ENCODE measurements at places on chromosomes 7 and 10.
A peak's percentile ranks its signal among the peaks of the same experiment; 100 is the strongest.

DNA sequence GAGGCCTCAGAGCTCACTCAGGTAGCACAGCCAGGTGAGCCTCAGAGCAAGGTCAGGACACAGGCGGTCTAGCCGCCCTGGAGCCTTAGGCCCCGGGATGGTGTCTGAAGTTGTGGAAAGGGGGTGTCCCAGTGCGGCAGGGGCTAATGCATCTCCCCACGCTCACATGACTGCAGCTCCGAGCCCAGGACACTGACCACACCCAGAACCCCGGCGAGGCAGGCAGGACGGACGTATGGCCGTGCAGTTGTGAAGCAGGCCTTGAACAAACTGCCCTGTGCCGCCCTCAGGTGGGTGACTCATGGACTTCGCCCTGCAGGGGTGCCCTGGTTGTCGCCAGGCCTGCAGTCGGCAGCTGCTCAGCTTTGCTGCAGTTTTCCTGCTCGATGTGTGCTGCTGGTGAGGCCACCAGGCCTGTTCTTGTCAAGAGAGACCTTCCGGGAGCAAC, 5.0 kb upstream of the PRKAR1B start:
- DNase-seq: peak; percentile 29

DNA sequence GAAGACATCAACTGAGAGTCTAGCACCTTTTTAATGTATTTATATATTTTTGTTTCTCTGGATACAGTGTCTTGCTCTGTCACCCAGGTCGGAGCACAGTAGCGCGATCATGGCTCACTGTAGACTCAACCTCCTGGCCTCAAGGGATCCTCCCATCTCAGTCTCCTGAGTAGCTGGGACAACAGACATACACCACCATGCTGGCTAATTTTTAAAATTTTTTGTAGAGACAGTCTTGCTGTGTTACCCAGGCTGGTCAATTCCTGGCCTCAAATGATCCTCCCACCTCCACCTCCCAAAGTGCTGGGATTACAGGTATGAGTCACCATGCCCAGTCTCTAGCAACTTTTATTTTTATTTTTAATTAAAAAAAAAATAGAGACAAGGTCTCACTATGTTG, 51.4 kb upstream of the ANLN start:
- no peak for DNase-seq

DNA sequence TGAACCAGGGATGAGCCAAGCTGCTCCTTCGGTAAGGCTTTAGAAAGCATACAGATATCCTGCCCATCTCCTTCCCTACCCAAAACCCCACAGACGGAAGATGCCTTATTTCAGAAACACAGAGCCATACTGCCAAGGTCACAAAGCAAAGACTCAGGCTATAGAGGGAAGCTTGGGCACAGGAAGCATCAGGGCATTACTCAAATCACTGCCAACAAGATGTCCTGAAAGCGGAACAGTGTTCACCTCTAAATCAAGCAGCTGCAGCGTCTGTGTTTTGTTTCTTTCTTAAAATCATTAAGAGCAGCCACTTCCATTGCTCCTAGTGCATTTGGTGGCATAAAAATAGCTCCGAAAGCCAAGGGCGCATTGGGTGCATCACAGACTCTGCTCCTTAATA, 307.3 kb downstream of the SORCS1 start:
- no peak for DNase-seq

GRCh38 chr10:62386356-62387320, 12.5 kb downstream of the ZNF365 start:
- DNase-seq: no peak

- DNase-seq: no peak
These were observed 106.4 kb downstream of the CH25H start for GRCh38 chr10:89100680-89101079.

DNA sequence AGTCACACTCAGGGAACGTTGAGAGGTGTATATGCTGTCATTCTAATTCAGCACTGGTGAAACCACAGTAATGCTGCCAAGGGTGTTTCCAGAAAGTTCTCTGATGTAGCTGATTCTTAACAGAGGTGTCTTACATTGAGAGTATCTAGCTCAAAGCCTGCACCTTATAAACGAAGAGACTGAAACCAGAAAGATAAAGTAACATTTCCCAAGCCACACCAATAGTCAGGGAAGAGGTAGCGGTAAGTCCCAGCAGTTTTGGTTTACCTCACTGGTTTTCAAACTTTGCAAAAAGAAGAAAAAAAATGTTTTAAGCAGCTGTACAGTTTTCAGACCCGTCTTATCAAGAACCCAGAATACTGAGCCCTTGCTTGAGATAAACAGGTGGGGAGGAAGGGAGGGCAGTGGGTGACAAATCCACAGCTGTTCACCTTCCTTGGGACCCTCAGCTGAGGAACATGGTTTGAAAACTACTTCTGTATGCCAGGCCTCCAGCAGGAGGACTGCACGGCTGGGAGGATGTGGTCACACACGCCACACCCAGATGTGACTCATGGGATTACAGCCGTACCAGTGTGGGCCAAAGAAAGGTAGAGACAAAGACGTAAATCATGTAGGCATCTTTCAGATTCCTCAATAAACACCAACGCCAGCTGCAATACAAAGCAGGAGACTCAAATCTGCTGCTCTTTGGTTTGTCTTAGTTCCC, 63.9 kb upstream of the GSDME start:
- DNase-seq: peak; percentile 23

DNA sequence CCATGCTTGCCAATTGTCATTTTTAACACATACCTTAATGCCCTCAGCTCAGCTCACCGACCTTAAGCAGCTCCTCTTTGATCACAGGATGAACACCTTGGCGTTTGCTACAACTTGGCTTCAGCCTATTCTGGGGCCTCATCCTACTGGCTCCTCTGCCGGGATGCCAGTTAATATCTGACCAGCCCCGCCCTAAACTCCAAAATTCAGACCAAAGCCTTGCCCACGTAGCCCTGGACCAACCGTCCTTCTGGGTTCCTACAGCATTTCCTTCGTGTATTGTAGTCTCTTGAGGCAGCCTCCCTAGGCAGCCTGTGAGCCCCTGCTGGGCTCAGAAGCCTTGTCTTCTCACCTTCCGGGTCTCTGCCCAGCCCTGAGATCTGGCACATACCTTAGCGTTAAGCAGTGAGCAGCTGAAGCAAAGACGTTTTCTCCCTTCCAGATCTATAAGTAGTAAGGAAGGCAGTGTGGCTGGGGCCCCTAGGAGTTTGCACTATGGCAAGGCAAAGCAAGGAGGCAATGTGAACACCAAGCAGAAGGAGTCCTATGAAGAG, 836 bp downstream of the ENO4 start:
- DNase-seq: no peak

DNA sequence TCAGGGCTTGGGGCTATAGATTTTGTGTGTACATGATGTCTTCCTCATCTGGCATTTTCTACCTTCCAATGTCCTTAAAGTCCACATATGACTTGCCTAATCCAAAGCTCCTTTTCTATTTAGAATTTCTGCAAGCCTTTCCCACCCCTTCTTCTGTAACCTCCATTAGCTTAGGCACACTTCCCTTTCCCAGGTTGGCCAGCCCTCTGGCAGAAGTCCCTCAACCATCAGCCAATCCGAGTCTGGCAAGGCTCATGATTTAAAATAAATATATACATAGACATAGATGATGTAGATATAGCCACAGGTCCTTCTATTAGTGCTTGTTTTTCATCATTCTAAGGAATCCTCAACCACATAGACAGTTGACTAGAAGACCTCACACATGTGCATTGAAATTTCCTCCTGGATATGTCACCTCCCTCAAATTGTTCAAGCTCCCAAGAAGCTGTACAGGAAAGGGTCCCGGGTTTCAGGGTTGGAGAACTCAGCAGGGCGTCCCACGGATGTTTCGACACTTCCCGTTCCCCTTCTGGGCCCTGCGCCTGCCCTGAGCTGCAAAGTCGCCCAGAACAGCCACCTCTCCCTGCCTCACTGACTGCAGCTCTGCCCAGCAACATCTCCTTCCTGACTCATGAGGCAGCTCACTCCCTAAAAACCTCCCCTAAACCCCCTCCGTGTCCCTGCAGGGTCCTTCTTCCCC, 20.4 kb upstream of the PIK3AP1 start:
- DNase-seq: no peak

DNA sequence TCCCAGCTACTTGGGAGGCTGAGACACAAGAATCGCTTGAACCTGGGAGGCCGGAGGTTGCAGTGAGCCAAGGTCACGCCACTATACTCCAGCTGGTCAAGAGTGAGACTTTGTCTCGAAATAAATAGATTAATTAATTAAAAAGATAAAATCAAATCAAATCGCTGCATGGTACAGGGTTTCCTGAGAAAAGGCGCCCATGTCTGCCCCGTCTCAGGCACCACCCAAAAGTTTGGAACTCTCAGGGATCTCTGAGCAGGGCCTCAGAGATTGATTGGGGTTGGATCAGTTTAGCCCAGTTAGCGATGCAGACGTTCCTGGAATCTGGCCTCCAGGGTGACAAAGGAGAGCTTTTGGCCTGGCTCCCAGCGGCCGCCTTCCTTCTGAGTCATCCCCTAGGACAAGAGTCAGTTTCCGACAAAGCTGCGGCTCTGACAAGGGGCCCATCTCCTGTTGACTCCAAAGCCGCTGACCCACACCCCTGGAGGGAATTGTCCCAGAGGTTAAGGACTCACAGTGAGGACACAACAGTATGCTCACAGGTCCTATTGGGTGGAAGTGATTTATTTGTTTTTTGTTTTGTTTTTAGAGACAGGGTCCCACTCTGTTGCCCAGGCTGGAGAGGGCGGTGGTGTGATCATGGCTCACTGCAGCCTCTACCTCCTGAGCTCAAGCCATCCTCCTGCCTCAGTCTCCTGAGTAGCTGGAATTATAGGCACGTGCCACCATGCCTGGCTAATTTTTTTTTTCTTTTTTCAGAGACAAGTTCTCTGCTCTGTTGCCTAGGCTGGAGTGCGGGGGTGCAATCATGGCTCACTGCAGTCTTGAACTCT, 6.8 kb downstream of the ORAI2 start:
- no peak for DNase-seq

DNA sequence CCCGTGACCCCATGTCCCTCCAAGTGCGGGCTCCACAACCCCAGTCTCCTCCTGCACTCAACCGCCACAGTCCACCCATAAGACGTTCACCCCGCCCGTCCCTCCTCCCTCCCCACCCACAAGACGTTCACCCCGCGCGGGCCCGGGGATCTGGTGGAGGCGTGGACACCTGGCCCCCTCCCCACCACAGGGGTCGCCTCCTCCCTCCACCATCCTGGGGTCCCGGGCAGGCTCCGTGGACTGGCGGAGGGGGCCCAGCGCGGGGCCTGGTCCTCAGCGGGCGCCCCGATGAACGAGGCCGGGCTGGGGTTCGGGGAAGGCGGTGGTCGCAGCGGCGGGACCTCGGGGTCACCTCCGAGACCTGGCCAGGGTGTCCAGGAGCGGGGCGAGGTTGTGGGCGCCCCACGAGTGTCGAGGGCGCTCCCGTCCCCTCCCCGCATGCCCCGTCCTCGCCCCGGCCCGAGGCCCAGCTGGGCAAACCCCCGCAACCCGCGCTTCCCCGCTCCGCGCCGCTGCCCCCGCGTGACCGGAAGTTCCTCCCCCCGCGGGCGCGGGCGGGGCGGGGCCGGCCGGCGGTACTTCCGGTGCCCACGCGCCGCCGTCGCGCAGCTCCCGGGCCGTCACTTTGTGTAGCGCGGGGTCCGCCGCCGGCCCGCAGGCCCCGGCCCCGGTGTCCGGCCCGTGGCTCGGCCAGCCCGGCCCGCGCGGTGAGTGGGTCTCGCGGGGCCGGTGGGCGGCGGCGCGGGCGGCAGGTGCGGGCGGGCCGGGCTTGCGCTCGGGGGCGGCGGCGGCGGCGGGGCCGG, at the start of gene ZNF316:
Gene ZNF316, plus strand, starts transcription at position 578 of the 803 bp plus-strand sequence. CDS start 5,092 bp downstream, outside the sequence.
- no peak for DNase-seq

DNA sequence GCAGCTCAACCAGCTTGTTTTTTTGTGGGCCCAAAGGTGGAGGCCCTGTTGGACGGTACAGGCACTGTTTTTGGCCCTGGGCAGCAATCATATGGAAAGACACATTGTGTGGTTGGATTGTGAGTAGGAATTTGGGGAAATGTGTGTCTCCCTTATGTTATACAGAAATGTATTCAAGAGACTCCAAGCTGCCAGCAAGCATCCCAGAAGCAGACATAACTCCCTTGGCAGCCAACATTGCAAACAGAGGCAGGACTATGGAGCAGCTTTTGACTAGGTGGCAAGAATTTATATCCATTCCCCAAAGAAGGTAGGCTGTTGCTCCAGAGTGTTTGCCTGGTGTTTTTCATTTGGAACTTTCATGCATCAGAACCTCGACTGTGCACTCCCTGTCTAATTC, 104.9 kb downstream of the BUB3 start:
- DNase-seq: no peak

- peak; percentile 94 for DNase-seq
These were observed 992 bp upstream of the RBM20 start for GRCh38 chr10:110643035-110643652.

DNA sequence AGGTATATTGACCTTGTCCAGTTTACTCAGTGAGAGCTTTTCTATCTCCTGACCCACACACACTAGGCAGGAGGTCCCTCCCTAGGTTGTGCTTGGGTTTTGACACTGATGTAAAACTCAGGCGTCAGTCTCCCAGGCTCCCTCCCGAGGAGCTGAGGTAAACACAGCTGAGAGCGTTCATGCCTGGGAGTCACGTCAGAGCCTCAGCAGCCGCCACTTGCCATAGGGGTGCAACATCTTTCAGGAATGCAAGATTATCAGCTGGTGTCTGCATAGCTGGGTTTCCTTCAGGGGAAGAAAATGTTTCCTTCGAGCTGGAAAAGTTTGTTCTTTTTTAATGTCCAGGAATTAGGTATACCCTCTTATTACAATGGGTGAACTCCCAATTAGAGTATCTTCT, 70.6 kb downstream of the FGFR2 start:
- peak; percentile 43 for DNase-seq

DNA sequence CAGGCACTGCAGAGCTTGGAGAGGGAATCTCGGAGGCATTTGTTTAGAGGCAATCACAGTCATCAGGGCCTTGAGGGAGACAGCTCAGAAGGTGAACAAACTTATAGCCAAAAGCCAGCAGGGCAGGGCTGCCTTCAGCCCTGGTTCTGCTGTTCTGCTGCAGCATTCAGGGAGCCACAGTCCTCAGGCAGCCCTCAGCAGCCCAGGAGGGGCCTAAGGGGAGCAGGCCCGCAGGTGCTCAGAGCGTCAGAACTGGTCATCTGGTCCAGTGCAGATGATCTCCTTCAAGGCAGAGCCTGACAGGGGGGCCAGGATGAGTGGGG, 84.7 kb downstream of the ARHGAP22 start:
- DNase-seq: no peak

- DNase-seq: no peak
These were observed 101.7 kb upstream of the TMEM26 start for GRCh38 chr10:61554925-61555324.

- peak; percentile 87 for DNase-seq
These were observed 13.9 kb downstream of the OSBPL3 start for GRCh38 chr7:24965831-24966708.

GRCh38 chr10:31770307-31770902, 158.2 kb downstream of the ARHGAP12 start:
- peak; percentile 7 for DNase-seq

Measured in NCI-H510A treated with DMSO at 0.1 percent for 48 hours (cell line).